ENCODE measurements at places on chromosomes 16 and 17.
A peak's percentile ranks its signal among the peaks of the same experiment; 100 is the strongest.

GRCh38 chr17:11309033-11309432 is 68.0 kb downstream of the SHISA6 start:
- no peak for DNase-seq

DNA sequence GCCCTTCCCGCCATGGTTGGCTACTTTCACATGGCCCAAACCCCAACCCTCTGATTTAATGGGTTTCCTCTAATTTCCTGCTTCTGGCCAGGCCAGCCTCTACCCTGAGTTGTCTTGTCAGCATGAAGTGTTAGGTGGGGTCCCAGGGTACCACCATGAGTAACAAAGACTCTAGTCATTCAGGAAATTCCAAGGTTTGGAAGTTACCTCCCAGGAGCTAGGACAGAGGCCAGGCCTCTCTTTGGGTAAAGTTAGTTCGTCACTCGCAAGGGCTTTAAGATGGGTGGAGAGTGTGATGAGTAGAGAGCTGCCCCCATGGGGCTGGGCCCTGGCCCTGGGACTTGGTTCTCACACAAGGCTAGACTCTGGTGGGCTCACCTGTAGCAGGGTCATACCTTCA is 54.6 kb downstream of the PLD6 start:
- no peak for DNase-seq

GRCh38 chr17:28811651-28812090 is 30.9 kb downstream of the FAM222B start:
- peak; percentile 29 for DNase-seq

GRCh38 chr17:63286254-63286653 is 159.9 kb downstream of the CYB561 start:
- peak; percentile 26 for DNase-seq

GRCh38 chr17:78040440-78041385 is 82.2 kb downstream of the TNRC6C start:
- peak; percentile 78 for DNase-seq

DNA sequence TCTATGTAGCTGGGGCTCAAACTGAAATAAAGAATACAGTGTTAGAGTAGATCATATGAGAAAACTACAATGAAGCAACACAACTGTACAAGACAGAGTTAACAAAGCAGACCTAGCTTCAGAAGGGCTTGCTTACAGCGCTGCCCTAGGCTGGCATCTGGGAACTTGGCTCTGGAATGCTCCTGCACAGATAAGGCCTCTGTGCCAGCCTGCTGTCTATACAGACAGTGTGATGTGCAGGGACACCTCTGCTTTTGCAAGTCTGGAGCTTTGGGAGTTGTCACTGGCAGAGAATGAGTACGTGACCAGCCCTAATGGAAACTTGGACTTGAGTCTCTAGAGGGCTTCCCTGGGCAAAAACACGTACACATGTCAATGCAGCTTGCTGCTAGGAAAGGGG is 32.1 kb upstream of the SLC38A8 start:
- no peak for DNase-seq

DNA sequence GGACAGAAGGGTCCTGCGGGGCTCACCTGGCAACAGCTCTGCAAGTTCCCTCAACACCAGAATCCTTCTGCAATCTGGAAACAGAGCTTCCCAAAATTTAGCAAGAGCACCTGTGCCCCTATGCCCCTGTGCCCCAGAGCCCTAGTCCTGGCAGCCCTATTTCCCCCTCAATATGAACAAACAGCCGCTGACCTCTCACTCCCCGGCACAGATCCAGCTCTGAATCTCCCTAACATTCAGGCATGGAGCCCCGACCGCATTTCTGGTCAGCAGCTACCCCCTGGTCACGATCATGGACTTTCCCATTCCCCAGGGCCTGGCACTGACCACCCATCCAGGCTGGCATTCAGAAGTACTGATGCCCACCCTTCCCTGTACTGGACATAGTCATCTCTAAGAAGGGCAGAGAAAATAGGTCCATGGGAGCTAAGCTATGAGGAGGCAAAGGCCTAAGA is 110.8 kb upstream of the SMURF2 start:
- no peak for DNase-seq

DNA sequence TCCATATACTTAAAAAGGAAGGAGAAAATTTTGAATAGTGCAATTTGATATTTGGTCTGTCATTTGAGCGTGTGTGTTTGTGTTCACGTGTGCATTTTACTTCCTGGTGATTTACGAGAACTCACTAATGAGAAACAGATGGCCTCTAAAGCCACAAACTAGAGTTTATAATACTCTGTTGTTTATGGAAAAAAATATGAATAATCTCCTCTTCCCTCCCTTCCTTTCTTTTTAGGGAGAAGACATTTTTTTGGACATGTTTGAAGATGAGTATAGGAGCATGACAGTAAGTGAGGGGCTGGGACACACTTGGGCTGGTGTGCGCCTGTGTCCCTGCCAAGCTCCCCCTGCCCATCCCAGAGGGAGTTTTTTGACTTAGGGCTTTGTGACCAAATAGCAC is 102.7 kb downstream of the CLEC16A start:
- DNase-seq, result no peak

DNA sequence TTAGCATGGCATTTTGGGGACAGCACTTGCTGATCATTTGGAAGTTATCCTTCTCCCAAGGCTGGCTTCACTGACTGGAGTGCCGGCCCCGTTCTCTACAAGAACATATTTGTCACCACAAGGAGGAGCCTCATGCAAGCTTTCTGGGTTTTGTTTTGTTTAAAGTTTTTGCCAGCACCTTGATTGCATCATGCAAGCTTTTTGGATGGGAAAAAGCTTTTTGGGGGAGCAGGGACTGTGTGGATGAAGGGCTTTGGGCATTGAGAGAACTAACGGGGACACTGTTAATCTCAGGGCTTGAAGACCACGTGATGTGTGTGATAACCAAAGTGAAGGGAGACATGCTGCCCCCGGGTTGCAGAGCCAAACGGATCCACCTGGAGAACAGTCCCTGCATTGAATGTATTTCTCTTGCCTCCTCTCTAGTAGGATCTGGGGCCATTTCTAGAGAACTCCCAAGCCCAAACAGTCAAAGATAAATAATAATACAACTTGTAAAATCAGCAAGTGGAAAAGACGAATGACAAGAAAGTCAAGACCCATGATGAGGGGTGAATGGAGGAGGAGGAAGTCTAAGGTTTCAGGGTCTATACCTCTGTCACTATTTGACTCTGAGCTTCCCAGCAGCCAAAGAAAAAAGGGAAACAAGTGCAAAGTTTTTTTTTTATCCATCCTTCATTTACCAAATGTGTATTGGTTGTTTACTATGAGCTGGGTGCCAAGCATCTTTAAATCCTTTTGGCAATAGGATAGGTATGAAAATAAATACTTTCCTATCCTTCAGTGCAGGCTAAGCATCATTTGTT is 17.2 kb downstream of the TMEM114 start:
- peak; percentile 3 for DNase-seq

All from Kasumi-1 (cell line).